ENCODE measurements at places on chromosomes 13 and 19. TPM values are rescaled to one million over a fixed set of nuclear protein-coding genes. Genes with fewer than 3 reads are reported as not detected.
A peak's percentile ranks its signal among the peaks of the same experiment; 100 is the strongest.

The DEDD2 gene
- 65.3 TPM for total RNA-seq

The FAM124A gene
- total RNA-seq: 2.8 TPM

The IGSF23 gene
- not detected for total RNA-seq

The B3GNT8 gene
- total RNA-seq: 2.6 TPM

The PRRG2 gene
- total RNA-seq: 0.43 TPM

The RNF17 gene
- total RNA-seq: not detected

The PDS5B gene
- 18.0 TPM for total RNA-seq

The ERICH6B gene
- not detected for total RNA-seq

GRCh38 chr13:105220063-105220462, 1315.4 kb downstream of the EFNB2 start:
- no peak for DNase-seq

- no peak for DNase-seq
Observed at GRCh38 chr13:27679896-27680295, 58.2 kb downstream of the POLR1D start.

- no peak for DNase-seq
Observed at GRCh38 chr13:95874286-95874685, 178.9 kb downstream of the UGGT2 start.

- DNase-seq: no peak
Observed at GRCh38 chr19:4444765-4445741, 12.5 kb downstream of the UBXN6 start.

DNA sequence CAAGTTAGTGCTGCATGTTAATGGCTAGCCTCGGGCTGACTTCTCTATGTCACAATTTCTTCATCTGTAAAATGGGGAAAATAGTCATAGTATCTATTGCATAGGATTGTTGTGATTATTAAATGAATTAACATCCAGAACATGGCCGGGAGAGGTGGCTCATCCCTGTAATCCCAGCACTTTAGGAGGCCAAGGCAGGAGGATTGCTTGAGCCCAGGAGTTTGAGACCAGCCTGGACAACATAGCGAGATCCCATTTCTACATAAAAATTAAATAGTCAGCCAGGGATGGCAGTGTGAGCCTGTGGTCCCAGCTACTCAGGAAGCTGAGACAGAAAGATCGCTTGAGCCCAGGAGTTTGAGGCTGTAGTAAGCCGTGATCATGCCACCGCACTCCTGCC, 21.8 kb upstream of the FBL start:
- no peak for DNase-seq

- DNase-seq: peak; percentile 62
Observed at GRCh38 chr13:35978607-35979316, 152.4 kb downstream of the DCLK1 start.

GRCh38 chr13:20270163-20270865, 38.2 kb upstream of the GJB6 start:
- no peak for DNase-seq

DNA sequence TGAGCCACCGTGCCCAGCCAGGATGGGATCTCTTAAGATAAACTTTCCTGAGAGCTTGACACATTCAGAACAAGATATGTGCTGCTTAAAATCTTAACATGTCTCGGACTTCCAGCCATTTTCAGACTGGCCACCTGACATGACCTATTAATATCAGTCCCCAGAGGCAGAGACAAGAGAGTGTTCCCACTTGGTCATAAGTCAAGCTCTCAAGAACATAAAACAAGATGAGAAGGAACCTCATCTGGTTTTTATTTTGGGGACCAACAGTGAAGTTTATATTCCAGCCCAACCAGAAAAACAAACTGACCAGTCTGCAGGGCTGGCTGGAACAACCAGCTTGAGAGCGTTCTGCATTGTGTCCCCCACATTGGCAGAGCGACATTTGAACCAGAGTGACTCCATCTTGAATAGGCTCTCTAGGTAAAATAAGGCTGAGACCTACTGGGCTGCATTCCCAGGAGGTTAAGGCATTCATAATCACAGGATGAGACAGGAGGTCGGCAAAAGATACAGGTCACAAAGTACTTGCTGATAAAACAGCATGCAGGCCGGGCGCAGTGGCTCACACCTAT, 21.8 kb upstream of the PLEKHF1 start:
- DNase-seq: no peak

DNA sequence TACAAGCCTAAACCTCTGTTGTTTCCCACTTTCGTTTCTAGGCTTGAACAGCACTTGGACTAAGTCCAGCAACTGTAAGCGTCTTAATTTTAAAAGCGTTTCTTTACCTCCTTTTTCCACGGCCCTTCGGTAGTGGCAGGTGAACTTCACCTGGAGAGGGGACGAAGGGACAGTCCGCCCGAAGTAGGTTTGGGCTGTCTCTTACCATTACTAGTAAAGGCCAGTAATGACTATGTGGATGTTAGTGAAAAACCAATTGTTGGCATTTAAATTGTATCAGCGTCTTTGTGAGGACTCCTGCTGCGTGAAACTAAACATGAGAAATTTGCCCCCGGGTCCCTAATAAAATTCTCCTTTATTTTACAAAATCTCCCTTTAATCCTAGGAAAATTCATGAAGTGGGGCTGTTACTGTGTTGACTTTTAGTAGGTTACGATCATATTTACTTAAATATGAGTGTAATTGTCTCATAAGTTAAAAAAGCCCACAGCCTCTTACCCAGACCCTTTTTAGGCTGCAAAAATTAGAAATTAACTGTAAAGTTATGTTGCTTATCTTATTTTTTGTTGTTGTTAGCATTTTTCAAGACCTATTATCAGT, 983 bp downstream of the ITM2B start:
- peak; percentile 19 for DNase-seq

DNA sequence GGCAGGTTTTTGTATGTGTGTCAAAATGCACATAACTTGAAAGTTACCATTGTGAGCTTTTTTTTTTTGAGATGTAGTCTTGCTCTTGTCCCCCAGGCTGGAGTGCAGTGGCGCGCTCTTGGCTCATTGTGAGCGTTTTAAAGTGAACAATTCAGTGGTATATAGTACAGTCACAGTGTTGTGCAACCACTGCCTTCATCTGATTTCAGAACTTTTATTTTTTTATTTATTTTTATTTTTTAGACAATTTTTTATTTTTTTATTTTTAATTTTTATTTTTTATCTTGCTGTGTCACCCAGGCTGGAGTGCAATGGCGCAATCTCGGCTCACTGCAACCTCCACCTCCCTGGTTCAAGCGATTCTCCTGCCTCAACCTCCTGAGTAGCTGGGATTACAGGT, 15.0 kb downstream of the SLC25A42 start:
- no peak for DNase-seq

- no peak for DNase-seq
Observed at GRCh38 chr19:46602392-46603194, 1.5 kb downstream of the CALM3 start.

GRCh38 chr13:57784633-57785032, 153.1 kb downstream of the PCDH17 start:
- DNase-seq: no peak

DNA sequence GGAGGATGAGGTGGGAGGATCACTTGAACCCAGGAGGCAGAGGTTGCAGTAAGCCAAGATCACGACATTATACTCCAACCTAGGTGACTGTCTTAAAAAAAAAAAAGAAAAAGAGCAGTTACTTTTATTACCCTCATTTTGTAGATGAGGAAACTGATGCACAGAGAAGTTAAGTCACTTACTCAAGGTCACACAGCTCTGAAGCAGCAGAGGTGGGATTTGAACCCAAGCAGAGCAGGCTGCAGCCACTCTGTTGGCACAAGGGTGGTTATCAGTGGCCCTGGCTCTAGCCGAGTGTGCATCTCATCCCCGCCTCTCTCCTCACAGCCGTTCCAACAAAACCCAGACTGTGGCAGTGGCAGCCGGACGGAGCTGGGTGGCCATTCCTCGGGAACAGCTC, 7.6 kb downstream of the IL27RA start:
- no peak for DNase-seq

DNA sequence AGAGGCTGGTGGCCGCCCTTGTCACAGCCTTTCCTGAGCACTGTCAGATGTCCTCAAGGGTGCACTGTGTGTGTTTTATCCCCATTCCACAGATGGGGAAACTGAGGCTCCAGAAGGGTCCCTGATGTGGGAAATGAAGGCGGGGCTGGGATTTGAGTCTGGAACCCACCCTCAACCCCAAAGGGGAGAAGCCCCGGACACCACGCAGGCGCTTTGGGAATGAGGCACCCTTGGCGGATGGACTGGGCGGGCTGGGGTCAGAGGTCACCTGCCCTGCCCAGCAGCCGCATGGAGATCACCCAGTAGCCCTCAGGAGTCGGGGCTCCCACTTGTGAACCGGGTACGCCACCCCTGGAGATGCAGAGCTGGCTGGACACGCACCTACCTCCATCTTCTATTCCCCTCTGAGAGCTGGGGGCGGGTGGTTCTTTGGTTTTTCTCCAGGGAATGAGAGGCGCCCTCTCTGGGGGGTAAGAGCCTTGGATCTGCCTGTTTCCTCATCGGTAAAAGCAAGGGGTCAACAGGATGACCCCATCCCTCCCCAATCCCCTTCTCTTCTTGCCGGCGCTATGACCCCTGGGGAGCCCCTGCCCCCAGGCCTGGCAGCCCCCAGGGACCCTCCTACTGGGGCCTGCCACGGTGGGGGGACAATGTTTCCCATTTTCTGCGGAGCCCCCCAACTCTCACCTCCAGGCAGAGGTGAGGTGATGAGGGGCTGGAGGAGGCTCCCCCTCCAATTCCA, 8.3 kb upstream of the ONECUT3 start:
- DNase-seq: no peak

- no peak for DNase-seq
Observed at GRCh38 chr13:62910541-62911060, 1495.0 kb upstream of the PCDH20 start.

DNA sequence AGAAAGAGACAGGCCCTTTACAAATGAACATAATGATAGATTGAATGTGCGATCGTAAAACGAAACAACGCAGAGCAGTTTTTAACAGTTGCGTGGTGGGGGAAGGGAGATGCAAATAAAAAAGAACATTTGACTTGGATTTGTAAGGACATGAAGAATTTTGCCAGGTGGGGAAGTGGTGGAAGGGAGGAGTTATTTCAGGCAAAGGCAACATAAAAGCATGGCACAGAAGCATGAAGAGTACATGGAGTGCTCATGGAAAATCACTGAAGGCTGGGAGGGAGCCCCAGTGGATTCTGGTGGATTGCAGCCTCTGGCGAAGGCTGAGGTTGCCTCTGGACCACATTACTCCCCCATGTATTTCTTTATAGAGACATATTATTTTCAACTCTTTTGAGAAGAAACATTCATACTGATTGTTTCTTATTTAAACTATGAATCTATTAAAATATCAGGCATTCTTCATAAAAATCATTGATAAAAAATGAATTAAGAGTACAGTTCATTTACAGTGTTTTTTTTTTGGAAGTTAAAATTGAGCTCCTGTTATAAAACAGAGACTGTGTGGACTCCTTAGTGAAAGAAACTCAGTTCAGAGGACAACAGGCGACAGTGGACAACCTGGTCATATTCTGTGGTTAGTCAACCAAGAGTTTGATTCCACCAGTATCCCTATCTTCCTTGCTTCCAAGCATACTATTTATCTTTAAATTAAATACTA, 57.5 kb downstream of the STARD13 start:
- DNase-seq: no peak

- peak; percentile 87 for DNase-seq
Observed at GRCh38 chr19:8592231-8593009, 15.2 kb upstream of the MYO1F start.

DNA sequence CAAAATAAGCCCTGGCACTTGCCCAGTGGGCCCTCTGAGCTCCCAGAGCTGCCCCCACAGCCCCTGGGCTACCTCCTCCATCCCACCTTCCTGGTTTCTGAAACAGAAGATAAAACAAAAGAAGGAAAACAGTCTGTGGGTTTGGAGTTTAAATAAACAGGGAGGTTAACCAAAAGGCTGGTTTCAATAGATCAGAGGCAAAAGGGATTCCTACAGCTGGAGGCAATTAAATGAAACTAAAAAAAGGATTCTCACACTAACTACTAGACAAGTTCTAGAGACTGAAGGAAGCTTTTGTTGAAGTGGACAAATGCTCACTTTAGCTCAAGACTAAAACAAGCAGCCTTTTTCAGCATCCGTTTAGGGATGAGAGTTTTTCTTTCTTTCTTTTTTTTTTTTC, 569.8 kb downstream of the FGF9 start:
- no peak for DNase-seq

DNA sequence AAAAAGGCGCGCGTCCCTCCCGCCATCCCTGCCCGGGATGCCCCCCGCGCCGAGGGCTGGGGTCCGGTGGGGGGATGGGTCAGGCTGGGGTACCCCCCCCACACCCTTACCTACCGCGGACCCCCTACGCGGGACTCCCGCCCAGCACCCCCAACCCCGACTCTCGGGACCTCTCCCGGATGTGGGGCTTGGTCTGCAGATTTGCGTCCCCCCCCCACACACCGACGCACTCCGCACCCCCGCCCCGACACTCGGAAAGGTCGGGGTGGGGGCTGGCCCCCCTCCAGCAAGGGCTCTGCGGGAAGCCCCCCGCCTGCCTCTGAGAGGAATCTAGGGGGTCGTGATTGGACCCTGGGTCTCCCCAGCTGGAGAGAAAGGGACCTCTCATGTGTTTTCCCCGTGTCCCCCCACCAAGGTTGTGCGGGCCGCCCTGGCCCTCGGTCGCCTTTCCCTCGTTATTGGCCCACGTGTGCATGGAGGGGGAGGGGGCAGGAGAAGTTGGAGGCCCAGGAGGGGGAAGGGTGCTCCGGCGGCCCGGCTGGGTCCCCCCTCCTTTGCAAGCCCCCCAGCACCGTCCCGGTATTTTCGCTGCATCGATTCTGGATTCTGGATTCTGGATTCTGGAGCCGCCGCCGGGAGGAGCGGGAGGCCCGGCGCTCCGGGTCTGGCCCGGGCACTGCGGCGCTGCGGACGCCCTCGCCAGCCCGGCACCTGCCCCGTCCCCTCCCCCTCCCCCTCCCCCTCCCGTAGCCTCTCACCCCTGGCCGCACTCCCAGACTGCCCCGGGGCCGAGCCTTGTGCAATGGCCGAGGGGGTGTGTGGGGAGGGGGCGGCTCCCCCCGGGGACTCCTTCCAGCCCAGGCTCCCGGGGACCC, 607 bp downstream of the NFIC start:
- DNase-seq: peak; percentile 46

DNA sequence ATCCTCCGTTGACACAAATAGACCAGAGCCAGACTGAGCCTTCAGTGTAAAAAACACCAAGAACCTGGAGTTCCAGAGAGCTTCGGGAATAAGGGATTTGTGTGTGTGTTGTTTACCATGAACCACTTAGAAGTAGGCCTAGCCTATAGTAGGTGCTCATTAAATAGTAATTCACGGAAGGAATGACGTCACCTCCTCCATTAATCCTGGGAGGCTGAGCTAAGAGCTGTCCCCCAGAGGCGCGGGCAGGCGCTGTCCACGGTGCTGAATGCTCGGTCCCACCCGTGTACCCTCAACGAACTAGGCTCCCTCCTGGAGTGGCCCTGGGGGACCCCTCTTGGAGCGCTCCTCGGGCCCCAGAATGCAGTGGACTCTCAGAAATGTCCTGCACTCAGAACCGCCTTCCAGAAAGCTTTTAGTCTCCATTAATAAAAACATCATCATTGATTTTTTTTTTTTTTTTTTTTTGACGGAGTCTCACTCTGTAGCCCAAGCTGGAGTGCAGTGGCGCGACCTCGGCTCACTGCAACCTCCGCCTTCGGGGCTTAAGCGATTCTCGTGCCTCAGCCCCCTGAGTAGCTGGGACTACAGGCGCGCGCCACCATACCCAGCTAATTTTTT, 6.5 kb downstream of the UNC13A start:
- DNase-seq: peak; percentile 55

- no peak for DNase-seq
Observed at GRCh38 chr13:99572921-99573320, 71.6 kb downstream of the TM9SF2 start.

GRCh38 chr13:36979361-36980050, 19.6 kb downstream of the ALG5 start:
- no peak for DNase-seq
